Stimulated activated CD8-positive, alpha-beta memory T cell treated with anti-CD3 and anti-CD28 coated beads, Interleukin-2, amount 100 ng/mL, for 48 hours (primary cell): ENCODE measurements at places on chromosomes 7 and 10.

- no peak for DNase-seq
These were observed 6.6 kb downstream of the PWWP2B start for GRCh38 chr10:132403511-132404168.

DNA sequence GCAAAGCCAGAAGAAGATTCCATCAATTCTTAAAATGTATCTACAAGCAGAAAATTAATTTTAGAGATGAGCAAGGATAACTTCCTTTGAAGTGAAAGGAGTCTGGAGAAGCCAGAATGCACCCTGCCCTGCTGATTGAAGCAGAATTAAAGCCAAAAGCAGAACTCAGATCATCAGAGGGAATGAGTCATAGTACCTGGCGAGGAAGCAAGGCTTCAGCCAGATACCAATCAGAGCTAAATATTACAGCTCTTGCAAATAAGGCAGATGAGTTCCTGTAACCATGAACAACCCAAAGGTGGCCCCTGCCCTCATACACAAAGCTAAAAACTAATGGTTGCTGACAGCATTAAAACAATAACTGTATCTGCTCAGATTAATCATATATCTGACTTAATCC, 10.4 kb downstream of the HTR7 start:
- DNase-seq: no peak

GRCh38 chr7:90879924-90880323, 283.8 kb downstream of the CDK14 start:
- no peak for DNase-seq

DNA sequence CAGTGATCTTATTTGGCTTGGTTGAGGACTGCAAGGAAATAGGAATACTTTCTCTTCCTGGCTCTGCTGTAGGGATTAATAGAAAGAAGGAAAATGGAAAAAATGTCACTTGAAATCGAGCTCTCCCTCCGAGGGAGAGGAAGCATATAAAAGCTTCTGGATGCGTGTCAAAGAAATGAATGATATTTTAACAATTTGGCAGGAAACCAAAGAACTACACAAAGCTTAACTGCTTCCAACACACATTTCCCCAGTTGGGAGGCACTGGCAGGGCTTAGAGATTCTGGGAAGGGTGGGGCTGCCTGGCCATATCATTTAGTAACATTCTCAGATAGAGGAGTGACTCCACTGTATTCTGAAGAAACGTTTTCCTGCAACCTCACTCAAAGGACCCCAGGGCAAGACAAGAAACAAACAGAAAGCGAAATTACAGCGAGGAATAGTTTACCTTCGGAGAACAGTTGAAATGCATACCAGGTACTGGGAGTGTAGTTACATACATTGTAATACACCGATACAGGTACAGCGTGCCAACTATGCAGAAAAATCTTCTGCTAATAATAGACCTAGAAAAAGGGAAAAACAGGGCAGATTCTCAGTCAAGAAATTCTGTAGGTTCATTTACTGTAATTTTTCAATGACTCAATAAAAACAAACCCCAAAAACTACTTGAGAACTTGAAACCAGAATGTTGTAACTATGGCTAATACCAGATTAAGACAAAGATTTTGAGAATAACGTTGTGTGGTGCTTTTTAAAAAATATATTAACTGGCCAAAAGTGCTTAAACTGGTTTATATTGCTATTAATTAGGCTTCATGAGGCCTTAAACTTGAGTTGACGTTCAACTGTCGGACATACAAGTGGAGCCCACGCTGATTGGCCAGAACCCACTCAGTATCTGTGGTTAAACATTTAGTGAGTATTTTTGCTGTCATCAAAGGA, 75.7 kb upstream of the ASAH2 start:
- no peak for DNase-seq

DNA sequence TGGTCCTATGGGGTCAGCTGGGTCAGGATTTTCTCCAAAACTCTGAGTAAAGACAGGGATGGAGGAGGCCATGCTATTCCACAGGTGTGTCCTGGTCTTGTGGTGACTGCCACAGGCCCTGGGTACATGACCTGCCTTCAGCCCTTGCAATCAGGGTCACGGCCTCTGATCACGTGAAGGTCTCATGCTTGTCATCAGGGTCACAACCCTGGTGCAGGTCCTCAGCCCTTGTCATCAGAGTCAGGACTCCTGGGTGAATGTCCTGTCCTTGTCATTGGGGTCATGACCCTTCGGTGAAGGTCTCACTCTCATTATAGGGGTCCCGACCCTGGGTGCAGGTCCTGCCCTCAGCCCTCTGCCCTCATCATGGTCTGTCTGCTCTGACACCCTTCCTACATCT, 21.9 kb upstream of the TBRG4 start:
- DNase-seq: no peak
